Activated CD4-positive, alpha-beta T cell treated with anti-CD3 and anti-CD28 coated beads, Interleukin-2, amount 50 U/mL, for 16 hours (primary cell): ENCODE measurements at places on chromosomes 3 and 15.

GRCh38 chr3:58074116-58074715 lies 66.0 kb downstream of the FLNB start:
- no peak for DNase-seq

DNA sequence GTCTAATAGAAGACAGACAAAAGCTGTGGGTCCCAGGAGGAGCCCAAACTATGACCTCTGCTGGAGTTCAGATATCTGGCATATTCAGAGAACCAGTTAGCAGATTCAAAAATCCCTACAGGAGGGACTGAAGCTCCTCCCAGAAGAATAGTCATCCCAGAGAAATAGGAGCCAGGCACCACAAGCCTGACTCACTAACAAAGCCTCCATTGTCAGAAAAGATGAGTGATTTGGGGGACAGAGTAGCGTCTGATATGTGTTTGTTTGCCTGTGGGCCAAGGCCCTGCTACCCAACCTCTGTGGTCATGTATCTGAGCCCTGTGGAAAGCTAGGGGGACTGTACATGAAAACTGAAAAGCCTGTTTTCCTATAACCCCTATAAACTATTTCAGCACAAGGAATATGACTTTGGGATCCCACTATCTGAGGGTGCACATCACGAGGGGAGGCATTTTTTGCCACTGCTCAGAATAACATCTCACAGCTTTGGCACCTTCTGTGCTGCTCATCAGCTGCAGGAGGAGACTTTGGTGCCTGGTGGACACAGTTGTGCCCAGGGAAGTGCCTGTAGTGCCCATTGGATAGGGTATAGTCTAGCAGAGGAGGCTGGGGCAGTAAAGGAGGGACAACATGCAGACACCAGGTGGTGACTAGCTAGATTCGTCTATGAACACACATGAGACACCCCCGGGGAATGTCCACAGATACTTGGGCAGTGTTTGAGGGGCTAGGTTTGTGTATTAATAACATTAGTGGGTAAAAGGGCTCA lies 9.7 kb upstream of the LARP6 start:
- no peak for DNase-seq

GRCh38 chr15:34331809-34332208 lies 5.8 kb downstream of the SLC12A6 start:
- DNase-seq: peak; percentile 63

- DNase-seq: no peak
Observed at GRCh38 chr3:45772341-45773035, 23.8 kb downstream of the SLC6A20 start.

- DNase-seq: no peak
Observed at GRCh38 chr15:97759363-97759762, 201.1 kb upstream of the ARRDC4 start.

GRCh38 chr15:64749167-64749566 lies 26.2 kb downstream of the RBPMS2 start:
- DNase-seq: no peak

- peak; percentile 27 for DNase-seq
Observed at GRCh38 chr15:89399238-89400115, 64.9 kb upstream of the POLG start.

- DNase-seq: no peak
Observed at GRCh38 chr3:47985381-47985780, 30.8 kb downstream of the MAP4 start.

DNA sequence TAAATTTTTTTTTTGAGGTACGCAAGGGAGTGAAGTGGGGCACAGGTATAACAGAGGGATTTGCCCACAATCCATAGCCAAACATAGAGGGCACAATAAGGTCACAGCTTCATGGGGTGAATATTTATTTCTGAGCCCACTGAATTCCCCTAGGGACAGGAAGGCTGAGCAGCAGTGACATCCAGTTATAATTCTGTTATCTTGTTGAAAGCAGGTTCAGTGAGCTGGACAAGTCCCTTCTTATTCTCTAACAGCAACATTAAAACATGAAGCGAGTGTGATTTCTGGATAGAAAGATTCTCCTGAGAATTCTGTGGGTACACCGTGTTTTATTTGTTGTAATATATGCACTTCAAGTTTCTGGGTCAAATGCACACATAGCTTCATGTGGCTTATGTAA lies 538.2 kb downstream of the NAALADL2 start:
- no peak for DNase-seq

- DNase-seq: peak; percentile 76
Observed at GRCh38 chr15:68383161-68384074, 48.5 kb downstream of the ITGA11 start.

GRCh38 chr15:76153241-76154197 lies 93.7 kb downstream of the TMEM266 start:
- DNase-seq: no peak

DNA sequence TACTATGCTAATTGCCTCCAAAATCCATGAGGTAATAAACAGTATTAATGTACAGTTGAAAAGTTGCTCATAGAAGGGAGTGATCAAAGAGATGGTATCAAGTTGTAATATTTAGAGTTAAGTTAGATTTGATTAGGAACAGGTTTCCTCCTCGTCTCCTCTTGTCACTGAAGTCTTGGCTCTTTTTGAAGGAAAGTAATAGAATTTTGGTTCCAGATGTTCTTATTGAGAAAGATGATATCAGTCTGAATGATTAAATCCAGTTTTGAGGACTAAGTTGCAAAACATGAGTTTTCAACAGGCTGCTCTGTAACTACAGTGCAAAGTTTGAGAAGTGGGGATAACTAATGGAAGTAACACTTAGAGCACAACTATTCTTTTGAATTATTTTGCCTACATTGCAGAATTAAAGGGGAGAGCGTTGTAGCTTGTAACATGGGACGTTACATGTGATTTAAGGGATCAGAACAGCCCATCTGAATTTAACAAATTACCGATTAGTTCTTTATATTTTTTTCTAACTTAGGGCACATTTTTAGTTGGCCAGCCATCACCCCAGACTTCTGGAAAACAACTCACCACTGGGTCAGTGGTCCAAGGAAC lies 48.3 kb downstream of the MAP6D1 start:
- DNase-seq: no peak

DNA sequence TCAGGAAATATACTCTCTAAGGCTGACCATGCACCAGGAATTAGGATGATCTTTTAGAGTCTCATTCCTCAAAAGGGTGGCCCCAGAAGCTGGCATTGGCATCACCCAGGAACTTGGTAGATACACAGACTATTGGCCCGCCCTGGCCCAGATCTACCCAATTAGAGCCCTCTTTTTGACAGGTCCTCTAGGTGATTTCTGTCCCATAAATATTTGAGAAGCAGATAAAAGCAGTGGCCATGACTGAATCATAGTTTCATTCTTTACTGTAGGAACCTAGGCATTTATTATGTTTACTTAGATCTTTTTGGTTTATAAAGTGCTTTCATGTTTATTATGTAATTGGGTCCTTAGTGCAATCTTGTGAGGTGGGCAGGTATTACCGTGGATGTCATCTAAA lies 7.6 kb downstream of the TLNRD1 start:
- no peak for DNase-seq

GRCh38 chr15:75785771-75786574 lies 57.3 kb upstream of the UBE2Q2 start:
- no peak for DNase-seq

DNA sequence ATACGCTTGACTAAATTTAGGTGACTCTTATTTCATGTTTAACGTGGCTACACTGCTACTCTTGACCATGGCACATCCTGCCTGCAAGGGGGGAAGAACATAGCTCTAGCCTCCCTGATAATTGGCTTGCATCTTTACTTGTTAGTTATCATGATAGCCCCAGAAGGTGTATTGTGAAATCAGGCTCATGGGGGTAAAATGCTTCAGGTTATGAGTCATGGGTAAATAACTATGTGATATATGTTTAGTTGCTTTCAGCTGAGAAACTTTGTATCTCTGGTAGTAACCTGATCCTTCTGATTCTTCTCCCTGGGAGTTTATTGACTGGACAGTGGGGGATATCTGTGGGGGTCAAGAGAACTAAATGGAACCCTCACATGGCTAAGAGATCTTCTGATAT lies 660.8 kb upstream of the UBE2E2 start:
- DNase-seq: no peak

- no peak for DNase-seq
Observed at GRCh38 chr15:66909381-66909890, 156.0 kb upstream of the SMAD3 start.

GRCh38 chr3:152350139-152350538 lies 81.4 kb downstream of the MBNL1 start:
- no peak for DNase-seq

DNA sequence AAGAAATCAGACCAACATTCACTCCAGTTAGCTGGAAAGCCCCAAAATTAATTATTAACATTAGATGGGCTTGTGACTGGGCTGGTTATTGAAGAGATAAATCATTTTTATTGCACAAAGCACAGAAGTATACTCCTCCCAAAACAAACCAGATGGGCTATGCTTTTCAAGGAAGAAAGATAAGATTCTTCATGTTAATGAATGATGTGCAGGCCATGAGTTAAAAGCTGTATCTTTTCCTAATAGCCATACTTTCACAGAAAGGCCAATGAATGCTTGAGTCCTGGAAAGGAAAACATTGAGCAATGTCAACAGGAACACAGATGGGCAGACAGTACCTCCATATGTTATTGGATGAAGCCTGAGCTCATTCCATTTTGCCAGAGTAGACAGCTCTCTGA lies 55.4 kb downstream of the OCA2 start:
- no peak for DNase-seq
